HFF-Myc (cell line): ENCODE measurements at places on chromosomes 6 and 20.
A peak's percentile ranks its signal among the peaks of the same experiment; 100 is the strongest.

- DNase-seq = no peak
Observed at GRCh38 chr6:33430334-33430733, 10.5 kb downstream of the SYNGAP1 start.

DNA sequence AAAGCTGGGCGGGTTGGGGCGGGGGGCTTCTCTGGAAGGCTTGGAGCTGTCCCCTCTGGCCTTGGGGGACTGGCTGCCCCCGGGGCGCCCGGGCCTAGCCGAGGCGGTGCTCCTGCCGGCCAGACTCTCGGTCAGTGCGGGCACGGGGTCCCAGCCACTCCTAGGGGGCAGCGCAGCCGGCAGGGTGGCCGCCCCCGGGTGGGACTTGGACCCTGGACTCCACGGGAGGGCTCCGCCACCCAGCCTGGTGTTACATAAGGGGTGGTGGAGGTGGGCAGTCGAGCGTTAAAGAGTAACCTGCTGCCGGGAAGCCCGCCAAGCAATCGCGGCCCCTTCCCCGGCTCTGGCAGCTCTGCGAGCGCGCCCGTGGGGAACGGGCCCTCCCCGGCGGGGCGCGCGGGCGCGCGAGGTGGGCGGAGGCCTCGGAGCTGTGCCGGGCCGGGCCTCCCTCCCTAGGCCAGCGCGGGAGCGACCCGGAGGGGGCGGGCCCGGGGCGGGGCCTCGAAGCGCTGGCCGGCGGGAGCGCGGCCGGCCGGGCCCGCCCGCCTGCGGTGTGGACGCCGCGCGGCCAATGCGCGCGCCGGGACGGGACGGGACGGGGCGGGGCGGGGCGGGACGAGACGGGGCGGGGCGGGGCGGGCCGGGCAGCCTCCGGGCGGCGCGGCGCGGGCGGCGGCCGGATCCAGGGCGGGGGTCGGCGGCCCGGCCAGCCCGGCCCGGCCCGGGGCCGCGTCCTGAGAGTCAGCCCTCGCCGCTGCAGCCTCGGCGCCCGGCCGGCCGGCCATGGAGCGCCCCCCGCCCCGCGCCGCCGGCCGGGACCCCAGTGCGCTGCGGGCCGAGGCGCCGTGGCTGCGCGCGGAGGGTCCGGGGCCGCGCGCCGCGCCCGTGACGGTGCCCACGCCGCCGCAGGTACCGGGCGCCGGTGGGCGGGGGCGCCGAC, at the start of gene SLC2A4RG:
SLC2A4RG (plus strand) TSS at position 647 of the 940 bp plus-strand sequence; CDS start at position 784, 137 bp downstream.
- DNase-seq = no peak

DNA sequence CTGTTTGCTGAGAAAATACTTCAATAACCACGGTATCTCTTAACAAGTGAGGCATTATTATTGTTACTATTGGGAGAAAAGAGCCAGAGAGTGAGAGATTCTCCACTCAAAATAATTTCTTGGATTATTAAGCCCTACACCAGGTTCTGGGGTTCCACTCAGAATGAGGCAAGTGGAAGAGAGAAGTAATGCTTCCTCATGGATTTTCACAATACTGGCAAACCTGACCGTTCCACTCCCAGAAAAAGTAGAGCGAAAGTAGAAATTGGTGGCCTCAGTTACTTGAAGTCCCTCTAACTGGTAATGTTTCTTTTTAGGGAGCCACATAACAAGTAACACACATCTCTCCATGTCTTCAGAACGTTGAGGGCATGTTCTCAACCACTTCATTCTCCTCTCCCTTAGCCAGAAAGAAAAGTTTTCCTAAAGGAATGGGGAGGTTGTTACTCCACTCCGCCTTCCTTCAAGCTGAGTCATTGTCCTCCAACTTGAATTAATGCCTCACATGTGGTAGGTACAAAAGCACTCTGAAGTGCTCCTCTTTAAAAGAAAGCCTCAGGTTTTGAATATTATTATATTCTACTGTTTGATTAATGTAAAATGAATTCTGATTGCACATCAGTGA, 1.9 kb downstream of the BAG2 start:
- DNase-seq = peak; percentile 67

DNA sequence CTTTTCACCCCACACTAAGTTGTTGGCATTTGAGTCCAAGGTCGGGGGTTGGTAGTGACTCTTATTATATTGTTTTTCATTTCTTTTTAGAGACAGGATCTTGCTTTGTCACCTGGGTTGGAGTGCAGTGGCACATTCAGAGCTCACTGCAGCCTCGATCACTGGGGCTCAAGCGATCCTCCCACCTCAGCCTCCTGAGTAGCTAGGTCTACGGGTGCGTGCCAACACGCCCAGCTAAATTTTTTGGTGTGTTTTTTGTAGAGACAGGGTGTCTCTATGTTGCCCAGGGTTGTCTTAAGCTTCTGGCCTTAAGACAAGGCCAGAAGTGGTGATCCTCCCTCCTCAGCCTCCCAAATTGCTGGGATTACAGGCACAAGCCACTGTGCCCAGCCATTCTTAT, 25.1 kb upstream of the TGM2 start:
- no peak for DNase-seq

GRCh38 chr6:32154514-32155161, 697 bp downstream of the PPT2 start:
- no peak for DNase-seq

DNA sequence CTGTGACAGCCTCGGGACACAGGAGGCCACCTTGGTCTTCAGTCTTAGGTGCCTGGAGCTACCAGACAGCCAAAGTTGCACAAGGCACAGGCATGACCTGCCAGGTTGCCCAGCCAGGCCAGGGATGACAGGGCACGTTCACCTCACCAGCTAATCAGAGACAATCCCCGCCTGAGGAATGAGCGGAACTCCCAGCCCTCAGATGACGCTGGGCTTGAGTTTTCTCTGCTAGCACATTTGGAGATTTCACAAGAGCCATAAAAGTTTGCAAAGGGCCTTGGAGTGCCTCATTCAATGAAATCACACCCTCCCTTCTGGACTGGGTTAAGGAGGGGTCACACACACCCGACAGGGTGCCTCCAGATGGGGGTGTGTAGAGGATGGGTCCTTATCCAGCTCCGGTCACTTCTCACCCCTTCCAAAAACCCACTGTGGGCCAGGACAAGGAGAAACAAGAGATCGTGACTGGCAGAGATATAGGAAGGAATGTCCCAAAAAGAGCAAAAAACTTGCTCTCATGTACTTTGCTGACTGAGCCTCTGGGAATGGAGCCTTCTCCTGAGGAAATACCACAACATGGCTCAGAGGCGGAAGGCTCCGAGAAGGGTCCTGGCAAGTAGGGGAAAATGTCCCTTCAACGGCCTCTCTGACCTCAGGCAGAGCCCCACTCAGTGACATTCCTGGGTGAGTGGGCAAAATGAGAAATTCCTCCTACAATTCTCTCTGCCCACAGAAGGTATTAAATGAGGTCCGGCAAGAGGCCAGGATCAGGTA, 121.6 kb downstream of the ISM1 start:
- DNase-seq = no peak
